ENCODE measurements at places on chromosomes 13 and 19. TPM values are rescaled to one million over a fixed set of nuclear protein-coding genes. Genes with fewer than 3 reads are reported as not detected.

The CYP2A6 gene
- polyA plus RNA-seq = 0.07 TPM

GRCh38 chr13:99392470-99393135, 85.4 kb upstream of the GPR183 start:
- no peak for DNase-seq
- peaks cover 2% of the 10 kb centered on the region for H3K36me3 ChIP-seq
- no peak overlapping the region for H3K4me3 ChIP-seq

GRCh38 chr13:30857018-30857417, 49.1 kb upstream of the MEDAG start:
- no peaks in the 10 kb centered on the region for H3K36me3 ChIP-seq
- DNase-seq = no peak
- no peak overlapping the region for H3K4me3 ChIP-seq
- H3K27me3 ChIP-seq = no peaks in the 10 kb centered on the region

The SULT2A1 gene
- polyA plus RNA-seq = 190 TPM

The ZNF154 gene
- 20.3 TPM for polyA plus RNA-seq

DNA sequence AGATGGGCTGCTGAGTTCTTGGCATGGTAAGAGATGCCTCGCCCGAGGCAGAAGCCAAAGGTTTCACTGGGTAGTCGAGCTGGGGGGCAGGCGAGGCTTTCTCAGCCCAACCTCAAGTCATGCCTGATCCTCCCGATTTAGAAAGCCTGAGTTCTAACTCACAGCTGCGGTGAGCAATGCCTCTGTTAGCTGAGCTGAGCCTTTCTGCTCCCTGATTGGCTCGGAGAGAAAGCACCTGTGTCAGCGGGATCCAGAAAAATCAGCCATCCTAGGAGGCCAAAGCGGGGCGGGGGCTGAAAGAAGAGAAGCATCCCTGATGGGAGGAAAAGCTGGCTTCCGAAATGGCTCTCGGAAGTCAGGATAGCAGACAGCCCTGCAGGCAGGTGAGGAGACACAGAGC, 44.7 kb downstream of the CACNA1A start:
- H3K27ac ChIP-seq = no peak overlapping the region
- no peaks in the 10 kb centered on the region for H3K27me3 ChIP-seq

DNA sequence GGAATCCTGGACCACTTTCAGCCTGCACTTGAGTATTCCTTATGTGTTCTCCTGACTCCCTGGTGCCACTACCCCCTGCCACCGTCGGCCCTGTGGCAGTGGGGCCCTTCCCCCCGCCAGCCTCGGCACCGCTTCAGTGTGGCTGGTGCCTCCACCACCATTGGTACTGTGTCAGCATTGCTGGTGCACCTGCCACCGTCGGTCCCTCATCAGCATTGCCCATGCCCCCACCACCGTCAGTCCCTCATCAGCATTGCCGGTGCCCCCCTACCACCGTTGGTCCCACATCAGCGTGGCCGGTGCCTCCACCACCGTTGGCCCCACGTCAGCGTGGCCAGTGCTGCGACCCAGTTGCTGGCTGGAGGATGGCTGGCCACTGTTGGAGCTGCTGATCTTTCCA, 228.5 kb downstream of the TM9SF2 start:
- H3K27me3 ChIP-seq = no peaks in the 10 kb centered on the region
- no peak for DNase-seq
- H3K27ac ChIP-seq = no peak overlapping the region
- no peaks in the 10 kb centered on the region for H3K36me3 ChIP-seq
- H3K4me3 ChIP-seq = no peak overlapping the region

- no peaks in the 10 kb centered on the region for H3K4me1 ChIP-seq
- H3K27ac ChIP-seq = no peak overlapping the region
- H3K36me3 ChIP-seq = peaks cover 53% of the 10 kb centered on the region
- no peak for DNase-seq
- H3K27me3 ChIP-seq = no peaks in the 10 kb centered on the region
Observed at GRCh38 chr19:10168386-10168948, 26.3 kb downstream of the DNMT1 start.

DNA sequence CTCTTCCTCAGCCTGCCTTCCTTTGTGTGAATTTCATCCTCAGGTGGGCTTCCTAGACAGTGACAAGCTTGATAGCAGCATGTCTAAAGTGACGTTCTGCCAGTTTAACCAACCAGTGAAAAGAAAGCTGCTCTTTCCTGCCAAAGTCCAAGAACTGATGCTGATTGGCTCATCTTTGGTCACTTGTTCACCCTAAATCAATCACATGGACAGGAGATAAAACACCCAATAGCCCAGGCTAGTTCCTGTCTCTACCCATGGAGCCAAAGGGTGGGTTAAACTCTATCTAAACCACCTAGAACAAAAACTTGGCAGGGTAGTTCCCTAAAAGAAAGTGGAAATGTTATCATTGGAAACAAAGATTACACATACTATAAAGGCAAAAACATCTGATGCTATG, 50.8 kb downstream of the GPALPP1 start:
- no peaks in the 10 kb centered on the region for H3K27me3 ChIP-seq
- no peaks in the 10 kb centered on the region for H3K4me1 ChIP-seq
- no peak overlapping the region for H3K27ac ChIP-seq

- H3K36me3 ChIP-seq = peaks cover 14% of the 10 kb centered on the region
- H3K4me3 ChIP-seq = no peak overlapping the region
- no peaks in the 10 kb centered on the region for H3K4me1 ChIP-seq
- peak; percentile 42 for DNase-seq
- H3K27me3 ChIP-seq = no peaks in the 10 kb centered on the region
Observed at GRCh38 chr13:98026457-98026857, 73.0 kb downstream of the IPO5 start.

GRCh38 chr19:10620786-10621185, 4.6 kb upstream of the SLC44A2 start:
- peaks cover 9% of the 10 kb centered on the region for H3K4me1 ChIP-seq
- no peaks in the 10 kb centered on the region for H3K36me3 ChIP-seq
- no peak overlapping the region for H3K27ac ChIP-seq
- DNase-seq = no peak
- H3K27me3 ChIP-seq = no peaks in the 10 kb centered on the region

GRCh38 chr13:30679483-30680330, 55.6 kb upstream of the ALOX5AP start:
- H3K4me3 ChIP-seq = no peak overlapping the region
- no peak for DNase-seq
- no peaks in the 10 kb centered on the region for H3K36me3 ChIP-seq
- H3K27ac ChIP-seq = no peak overlapping the region
- H3K27me3 ChIP-seq = no peaks in the 10 kb centered on the region
- no peaks in the 10 kb centered on the region for H3K4me1 ChIP-seq

DNA sequence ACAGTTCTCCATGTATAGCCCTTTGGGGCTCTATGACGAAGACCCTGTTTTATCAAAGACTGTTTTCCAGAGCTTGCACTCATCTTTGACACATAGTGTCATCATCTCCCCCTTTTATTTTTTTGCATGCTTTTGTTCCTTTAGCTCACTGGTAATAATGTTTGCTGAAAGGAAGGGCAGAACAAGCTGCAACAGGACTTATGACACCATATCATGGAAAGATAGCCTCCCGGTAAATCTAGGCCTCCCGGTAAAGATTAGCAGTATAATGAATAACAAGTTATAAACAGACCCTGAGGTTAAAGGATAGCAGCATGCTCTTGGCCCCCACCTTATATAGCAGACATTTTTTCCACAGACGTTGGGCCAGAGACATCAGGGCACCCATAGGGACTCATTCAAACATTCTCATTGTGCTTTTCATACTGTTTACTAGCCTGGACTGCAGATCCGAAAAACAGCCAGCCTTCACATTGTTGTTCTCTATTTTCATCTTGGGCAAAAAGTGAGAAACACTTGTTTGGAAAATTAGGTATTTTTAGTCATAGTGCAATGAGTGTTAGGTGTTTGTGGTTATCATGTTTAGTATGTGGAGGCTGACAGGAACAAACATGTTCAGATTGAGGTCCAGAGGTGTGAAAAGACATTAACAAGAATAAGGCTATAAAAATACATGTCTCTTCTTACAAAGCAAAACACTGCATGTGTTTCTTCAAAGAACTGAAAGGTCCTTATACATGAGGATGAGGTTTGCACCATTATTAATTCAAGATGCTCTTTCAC, 136.9 kb upstream of the SPRY2 start:
- H3K4me3 ChIP-seq = no peak overlapping the region
- DNase-seq = peak; percentile 22
- H3K27ac ChIP-seq = no peak overlapping the region
- peaks cover 12% of the 10 kb centered on the region for H3K4me1 ChIP-seq
- H3K27me3 ChIP-seq = no peaks in the 10 kb centered on the region

- H3K27me3 ChIP-seq = no peaks in the 10 kb centered on the region
- no peak for DNase-seq
- no peak overlapping the region for H3K27ac ChIP-seq
- no peaks in the 10 kb centered on the region for H3K4me1 ChIP-seq
- no peak overlapping the region for H3K4me3 ChIP-seq
- H3K36me3 ChIP-seq = no peaks in the 10 kb centered on the region
Observed at GRCh38 chr13:39870197-39870747, 214.8 kb downstream of the COG6 start.

The OR7G3 gene
- not detected for polyA plus RNA-seq

The IL4I1 gene
- polyA plus RNA-seq = 3.5 TPM

DNA sequence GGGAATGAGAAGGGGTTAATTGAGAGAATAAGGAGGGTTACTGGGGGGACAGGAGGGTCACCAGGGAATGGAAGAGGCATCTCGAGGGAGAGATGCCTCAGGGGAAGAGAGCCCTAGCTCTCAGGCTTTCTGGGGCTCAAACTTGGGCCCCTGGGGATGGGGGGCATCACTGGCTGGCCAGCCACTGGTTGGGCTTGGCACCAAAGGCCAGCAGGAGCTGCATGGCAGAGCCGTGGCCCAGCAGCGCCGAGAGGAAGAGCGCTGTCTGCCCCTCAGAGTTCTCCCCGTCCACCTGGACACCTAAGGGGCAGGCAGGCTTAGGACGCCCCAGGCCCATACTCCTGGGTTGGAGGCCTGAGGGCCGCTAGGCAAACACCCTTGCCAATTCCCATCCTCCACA, 17.5 kb downstream of the ARHGAP33 start:
- H3K27me3 ChIP-seq = peaks cover 20% of the 10 kb centered on the region
- DNase-seq = no peak
- no peaks in the 10 kb centered on the region for H3K36me3 ChIP-seq
- no peak overlapping the region for H3K4me3 ChIP-seq
- H3K4me1 ChIP-seq = no peaks in the 10 kb centered on the region

DNA sequence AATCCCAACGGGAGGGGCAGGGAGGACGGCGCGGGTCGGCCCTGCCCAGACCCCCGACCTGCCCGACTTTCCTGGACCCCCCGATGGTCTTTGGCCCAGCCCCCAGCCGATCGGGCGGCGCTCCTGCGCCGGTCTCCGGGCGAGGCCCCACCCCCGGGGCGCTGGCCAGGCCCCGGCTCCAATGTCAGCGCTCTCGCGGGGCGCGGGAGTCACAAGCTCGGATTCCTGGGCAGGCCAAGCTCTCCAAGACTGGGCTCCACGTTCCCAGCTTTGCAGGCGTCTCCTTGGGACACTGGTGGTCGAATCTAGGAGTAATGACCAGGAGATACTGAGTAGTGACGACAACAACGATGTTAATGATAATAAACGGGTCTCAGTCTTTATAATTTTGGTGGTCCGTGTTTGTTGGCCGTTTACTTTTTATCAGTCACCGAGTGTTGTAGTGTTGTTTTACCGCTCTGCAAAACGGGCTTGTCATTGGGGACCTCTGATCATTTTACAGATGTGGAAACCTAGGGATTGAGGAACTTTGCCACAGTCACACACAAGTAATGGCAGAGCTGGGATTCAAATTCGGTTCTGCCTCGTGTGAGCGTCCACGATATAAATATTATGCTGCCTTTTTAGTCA, 545 bp downstream of the RAD23A start:
- H3K27me3 ChIP-seq = no peaks in the 10 kb centered on the region
- peak overlapping the region; percentile 92 for H3K27ac ChIP-seq
- peaks cover 79% of the 10 kb centered on the region for H3K36me3 ChIP-seq
- peak overlapping the region; percentile 67 for H3K4me3 ChIP-seq

DNA sequence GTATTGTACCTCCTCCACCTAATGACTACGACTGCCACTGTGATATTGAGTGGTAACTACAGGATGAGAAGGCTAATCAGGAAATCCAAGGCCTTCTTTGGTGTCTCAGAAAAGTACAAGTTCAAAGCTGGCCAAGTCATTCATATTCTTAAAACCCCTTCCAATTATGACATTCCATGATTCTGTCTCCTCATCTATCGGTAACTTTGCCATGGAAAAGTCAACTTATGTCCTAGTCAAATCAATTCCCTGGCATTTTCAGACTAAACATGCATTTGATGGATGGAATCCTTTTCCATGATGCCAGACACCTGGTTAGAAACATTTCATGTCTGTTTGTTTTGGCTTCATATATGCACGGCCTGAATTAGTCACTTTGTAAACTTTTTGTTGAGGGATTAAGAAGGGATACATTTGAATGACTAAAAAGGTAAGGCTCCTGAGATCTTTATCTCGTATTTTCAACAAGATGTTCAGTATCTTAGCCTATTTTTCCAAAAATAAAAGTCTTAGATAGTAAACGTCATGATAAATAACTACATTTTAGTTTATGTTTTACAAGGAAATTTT, 186.5 kb downstream of the NHLRC3 start:
- no peaks in the 10 kb centered on the region for H3K36me3 ChIP-seq
- no peak overlapping the region for H3K4me3 ChIP-seq
- H3K27ac ChIP-seq = no peak overlapping the region
- no peaks in the 10 kb centered on the region for H3K27me3 ChIP-seq

DNA sequence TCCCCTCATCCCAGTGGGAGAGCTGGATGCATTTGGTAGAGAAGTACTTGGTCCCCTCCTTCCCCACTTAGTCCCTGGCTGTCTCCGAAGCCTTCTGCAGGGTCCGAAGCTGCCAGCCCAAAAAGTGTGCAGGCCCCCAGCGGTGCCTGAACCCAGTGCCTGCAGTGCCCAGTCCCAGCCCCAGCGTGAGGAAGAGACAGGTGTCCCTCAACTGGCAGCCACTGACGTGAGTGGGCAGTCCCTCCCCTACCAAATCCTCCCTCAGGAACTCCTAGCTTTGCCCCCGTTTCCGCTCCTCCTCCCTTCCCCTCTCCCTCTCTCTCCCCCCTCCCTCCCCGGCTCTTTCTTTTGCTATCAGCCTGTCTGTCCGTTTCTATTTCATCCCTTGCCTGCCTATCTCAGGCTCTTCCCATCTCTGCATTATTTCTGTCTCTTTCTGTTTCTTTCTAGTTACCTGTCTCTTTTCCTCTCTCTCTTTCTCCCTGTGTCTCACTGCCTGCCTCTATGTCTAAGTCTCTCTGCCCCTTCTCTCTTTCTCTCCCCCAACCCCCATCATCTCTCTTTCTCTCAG, 1.8 kb upstream of the LTBP4 start:
- H3K4me3 ChIP-seq = peak overlapping the region; percentile 19
- DNase-seq = peak; percentile 32
- H3K4me1 ChIP-seq = peaks cover 28% of the 10 kb centered on the region
- no peak overlapping the region for H3K27ac ChIP-seq
- no peaks in the 10 kb centered on the region for H3K36me3 ChIP-seq
- peaks cover 50% of the 10 kb centered on the region for H3K27me3 ChIP-seq

DNA sequence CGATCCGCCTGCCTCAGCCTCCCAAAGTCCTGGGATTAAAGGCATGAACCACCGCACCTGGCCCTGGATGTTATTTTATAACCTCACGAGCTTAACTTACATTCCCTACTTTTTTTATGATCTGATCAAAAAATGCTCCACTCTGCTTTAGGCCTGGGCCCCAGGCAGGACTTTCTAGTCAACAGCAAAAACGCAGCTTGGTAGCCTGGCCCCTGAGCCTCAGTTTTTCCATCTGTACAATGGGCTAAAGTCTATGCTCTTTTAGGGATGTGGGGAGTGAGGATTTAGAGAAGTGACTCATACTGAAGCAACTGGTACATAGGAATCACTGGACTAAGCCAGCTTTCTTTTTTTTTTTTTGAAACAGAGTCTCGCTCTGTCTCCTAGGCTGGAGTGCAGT, 11.9 kb upstream of the PIK3R2 start:
- peaks cover 67% of the 10 kb centered on the region for H3K36me3 ChIP-seq
- H3K27ac ChIP-seq = no peak overlapping the region
- H3K4me1 ChIP-seq = peaks cover 10% of the 10 kb centered on the region
- no peak overlapping the region for H3K4me3 ChIP-seq

The GNG7 gene
- polyA plus RNA-seq = 2.2 TPM

The ARGLU1 gene
- 197 TPM for polyA plus RNA-seq

The LYPD5 gene
- 0.81 TPM for polyA plus RNA-seq
